Globus pallidus (tissue), 1 donor: ENCODE measurements at places on chromosomes 16 and 17.

GRCh38 chr16:23491490-23492391, 18.6 kb downstream of the GGA2 start:
- no peak for DNase-seq

GRCh38 chr16:5463820-5464219, 366.2 kb upstream of the EEF2KMT start:
- no peak for DNase-seq

GRCh38 chr16:86082418-86083030, 183.6 kb downstream of the IRF8 start:
- no peak for DNase-seq

DNA sequence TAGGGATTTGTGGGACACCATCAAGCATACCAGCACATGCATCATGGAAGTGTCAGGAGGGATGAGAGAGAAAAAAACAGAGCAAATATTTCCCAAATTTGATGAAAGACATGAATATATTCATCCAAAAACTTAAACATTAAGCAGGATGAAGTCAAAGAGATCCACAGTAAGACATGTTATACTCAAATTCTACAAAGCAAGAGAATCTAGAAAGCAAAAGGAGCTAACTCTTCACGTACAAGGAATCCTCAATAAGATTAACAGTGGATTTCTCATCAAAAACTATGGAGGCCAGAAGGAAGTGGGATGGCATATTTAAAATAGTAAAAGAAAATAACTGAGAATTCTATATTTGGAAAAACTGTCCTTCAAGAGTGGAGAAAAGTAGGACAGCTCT, 374.8 kb downstream of the ZFHX3 start:
- no peak for DNase-seq

DNA sequence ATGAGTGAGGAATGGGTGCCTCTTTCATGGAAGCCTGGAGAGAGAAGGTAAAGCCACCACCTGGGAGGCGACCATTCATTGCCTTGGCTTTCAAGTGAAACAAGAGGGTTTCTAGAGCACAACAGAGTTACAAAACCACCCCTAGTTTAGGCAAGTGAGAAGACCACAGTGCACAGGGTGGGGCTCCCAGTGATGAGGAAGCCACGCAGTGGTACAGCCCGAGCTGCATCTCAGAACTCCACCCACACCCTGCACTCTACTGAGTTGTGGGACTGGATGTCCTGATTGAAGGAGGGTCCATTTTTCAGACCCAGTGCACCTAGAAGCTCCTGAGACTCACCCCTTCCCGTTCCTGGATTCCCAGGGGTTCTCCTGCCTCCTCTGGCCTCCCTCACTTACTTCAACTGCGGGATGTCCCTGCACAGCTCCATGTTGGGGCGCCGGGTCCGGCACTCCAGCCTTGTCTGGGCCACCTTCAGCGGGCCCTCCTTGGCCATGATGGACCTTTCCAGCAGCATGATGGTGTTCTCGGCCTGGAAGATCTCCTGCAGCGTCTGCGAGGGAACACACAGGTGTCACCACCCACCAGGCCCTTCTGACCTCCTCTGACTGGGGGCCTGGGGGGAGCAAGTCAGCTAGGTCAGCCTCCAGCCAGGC, 55.1 kb upstream of the EMP2 start:
- no peak for DNase-seq

GRCh38 chr16:4775005-4775404, 8.0 kb upstream of the ZNF500 start:
- DNase-seq, result no peak

GRCh38 chr17:46859996-46860395, 8.6 kb downstream of the WNT9B start:
- no peak for DNase-seq

DNA sequence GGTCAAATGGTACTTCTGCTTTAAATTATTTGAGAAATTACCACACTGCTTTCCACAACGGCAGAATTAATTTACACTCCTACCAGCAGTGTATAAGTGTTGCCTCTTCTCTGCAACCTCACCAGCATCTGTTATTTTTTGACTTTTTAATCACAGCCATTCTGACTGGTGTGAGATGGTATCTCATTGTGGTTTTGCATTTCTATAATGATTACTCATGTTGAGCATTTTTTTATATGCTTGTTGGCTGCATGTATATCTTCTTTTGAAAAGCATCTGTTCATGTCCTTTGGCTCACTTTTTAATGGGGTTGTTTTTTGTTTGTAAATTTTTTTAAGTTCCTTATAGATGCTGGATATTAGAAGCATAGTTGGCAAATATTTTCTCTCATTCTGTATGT, 446.7 kb downstream of the PMP22 start:
- DNase-seq, result no peak

GRCh38 chr16:66923866-66924265, 1.5 kb downstream of the RRAD start:
- no peak for DNase-seq

GRCh38 chr17:36593656-36594316, 2.1 kb downstream of the DHRS11 start:
- DNase-seq, result no peak

- DNase-seq, result no peak
Observed at GRCh38 chr17:15092261-15092660, 172.9 kb downstream of the PMP22 start.

DNA sequence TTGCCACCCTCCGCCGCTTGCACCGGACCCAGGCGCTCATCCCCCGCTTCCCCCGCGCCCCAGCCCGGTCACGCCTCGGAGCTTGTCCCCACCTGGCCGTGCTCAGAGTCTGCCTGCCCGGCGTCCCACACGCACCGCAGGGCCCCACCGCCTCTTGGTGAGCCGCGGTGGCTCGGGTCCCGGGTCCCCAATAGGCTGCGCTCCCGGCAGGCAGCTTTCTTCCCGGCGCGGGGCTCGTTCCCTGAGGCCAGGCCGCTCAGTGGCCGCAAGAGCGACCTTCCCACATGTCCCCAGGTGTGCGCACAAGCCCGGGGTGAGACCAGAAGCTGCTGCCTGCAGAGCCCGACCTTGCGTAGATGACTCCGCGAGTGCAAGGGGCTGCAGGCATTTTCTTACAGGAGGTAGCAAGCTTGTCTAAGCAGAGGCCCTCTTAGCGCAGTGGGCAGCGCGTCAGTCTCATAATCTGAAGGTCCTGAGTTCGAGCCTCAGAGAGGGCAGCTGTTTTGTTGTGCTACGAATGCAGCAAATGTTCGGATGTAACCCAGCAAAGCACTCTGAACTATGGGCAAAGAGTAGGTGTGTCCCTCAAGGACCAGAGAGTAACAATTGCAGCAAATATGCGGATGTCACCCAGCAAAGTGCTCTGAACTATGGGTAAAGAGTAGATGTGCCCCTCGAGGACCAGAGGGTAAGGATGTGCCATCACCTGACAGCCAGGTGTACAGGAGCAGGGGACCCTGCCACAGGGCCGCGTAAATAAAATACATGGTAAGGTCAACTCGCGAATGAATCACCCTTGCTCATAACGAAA, 15.6 kb downstream of the TLE7 start:
- no peak for DNase-seq

DNA sequence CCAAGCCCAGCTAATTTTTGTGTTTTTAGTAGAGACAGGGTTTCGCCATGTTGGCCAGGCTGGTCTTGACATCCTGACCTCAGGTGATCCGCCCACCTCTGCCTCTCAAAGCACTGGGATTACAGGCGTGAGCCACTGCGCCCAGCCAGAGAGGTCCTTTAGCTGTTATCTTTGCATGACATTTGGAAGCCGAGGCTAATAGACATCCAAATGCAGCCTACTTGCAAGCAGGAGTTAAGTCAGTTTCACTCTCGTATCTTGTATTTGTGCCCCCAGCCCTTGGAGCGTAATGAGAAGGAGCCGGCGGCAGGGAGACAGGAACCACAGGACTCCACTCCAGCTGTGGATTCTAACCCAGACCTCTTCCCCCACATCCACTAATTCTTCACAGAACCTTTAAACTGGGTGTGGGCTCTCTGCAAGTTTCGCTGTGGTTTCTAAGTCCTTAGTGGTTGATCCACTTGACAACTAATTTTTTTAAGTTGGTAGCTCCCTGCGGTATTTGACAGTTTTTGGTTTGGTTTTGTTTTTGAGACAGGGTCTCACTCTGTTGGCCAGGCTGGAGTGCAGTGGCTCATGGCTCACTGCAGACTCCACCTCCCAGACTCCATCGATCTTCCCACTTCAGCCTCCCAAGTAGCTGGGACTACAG, 3.1 kb upstream of the CYTH1 start:
- DNase-seq, result no peak

DNA sequence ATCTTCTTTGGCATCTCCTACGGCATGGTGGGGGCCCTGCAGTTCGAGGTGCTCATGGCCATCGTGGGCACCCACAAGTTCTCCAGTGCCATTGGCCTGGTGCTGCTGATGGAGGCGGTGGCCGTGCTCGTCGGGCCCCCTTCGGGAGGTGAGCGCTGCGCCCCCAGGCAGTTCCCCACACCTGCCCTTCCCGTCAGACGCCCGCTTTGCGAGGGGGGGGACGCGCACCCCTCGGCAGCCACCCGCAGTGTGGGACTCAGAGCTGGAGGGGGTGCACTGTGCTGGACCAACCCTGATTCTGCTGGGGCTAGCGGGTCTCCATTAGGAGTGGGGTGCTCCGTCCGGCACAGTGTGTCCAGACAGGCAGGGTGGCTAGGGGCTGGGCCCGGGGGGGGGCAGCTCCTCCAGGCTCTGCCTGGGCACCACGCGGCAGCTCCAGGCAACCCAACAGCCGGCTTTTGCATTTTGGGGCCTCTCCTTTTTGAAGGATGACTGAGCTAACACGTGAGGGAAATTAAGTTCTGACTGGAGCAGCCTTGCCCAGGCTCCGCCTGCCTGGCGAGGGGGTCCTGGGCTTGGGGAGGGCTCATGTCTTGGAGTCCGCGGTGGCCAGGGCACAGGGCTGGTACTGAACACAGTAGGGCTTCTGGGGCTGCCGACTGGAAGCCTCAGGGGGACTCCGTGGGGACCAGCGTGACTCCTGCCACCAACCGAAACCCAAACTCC, 9.1 kb downstream of the SLC16A3 start:
- DNase-seq, result no peak

DNA sequence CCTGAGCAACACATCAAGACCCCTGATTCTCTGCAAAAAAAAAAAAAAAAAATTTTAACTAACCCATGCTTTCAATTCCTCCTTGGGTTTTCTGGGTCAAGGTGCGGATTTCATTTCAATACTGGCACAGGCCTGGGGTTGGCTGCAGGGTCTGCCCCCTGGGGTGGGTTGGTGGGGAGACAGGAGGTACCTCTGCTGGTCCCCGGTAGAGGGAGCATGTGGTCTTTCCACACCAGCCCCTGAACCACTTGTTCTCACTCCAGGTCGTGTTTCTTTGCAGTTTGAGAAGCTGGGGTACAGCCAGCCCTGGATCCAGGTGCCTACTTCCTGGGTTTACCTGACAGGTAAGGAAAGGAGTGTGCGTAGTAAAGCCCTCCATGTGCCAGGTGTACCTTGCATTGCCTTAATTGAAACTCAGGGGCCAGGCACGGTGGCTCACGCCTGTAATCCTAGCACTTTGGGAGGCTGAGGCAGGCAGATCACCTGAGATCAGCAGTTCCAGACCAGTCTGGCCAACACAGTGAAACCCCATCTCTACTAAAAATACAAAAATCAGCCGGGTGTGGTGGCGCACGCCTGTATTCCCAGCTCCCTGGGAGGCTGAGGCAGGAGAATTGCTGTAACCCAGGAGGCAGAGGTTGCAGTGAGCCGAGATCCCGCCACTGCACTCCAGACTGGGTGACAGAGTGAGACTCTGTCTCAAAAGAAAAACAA, 21.8 kb downstream of the SDR42E2 start:
- no peak for DNase-seq

- no peak for DNase-seq
Observed at GRCh38 chr16:9545522-9546437, 454.3 kb downstream of the HAPSTR1 start.

- DNase-seq, result no peak
Observed at GRCh38 chr17:40281663-40282062, 6.0 kb upstream of the CDC6 start.

GRCh38 chr16:56824331-56824730, 40.7 kb upstream of the SLC12A3 start:
- peak; percentile 51 for DNase-seq

DNA sequence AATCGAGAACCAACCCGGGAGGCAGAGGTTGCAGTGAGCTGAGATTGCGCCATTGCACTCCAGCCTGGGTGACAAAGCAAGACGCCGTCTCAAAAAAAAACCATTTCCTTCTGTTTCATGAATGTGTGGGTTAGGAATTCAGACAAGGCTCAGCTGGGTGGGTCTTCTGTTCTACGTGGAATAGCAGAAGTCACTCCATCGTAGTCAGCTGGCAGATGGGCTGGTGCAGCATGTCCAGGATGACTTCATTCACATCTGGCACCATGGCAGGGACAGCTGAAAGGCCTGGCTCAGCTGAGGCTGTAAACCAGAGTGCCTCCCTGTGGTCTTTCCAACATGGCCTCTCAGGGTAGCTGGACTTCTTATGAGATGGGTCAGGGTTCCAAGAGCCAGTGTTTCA, 89.0 kb downstream of the C17orf67 start:
- no peak for DNase-seq

GRCh38 chr17:67417507-67417906, 40.4 kb downstream of the PITPNC1 start:
- DNase-seq, result no peak

DNA sequence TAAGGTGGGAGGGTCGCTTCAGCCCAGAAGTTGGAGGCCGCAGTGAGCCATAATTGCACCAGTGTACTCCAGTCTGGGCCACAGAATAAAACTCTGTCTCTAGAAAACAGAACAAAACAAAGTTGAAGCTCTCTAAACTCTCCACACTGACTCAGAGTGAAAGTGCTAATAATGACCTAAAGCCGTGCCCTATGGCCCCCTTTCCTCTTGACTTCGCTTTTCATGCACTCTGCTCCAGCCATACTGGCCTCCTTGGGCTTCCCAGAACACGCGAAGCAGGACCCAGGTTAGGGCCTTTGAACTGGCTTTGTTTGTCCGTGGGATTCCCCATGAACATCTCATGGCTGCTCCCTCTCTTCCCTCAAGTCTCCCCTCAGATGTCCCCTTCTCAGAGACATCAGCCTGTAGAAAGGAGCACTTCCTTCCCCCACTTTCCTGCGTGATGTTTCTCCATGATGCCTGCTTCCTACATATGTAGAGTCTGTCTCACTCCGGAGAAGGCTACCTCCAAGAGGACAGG, 18.6 kb upstream of the SPN start:
- no peak for DNase-seq

GRCh38 chr16:3317315-3317999, 12.2 kb downstream of the ZNF75A start:
- no peak for DNase-seq

GRCh38 chr17:2580151-2580550, 13.3 kb upstream of the PAFAH1B1 start:
- peak; percentile 41 for DNase-seq

DNA sequence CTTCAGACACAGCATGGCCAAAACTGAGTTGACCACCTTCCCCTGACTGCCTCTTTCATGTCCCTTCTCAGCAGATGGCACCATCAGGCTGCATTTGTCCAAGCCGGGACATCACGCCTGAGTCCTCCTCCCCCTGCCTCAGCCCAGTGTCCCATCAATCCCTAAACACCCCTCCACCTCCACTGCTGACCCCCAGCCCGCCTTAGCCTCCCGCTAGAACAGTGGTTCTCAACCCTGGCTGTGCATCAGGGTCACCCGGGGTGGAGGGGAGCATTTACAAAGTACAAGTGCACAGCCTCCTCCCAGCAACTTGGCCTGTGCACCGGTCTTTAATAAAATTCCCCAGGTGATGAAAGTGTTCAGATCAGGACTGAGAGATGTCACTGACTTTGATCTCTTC, 4.0 kb downstream of the C16orf82 start:
- DNase-seq, result no peak

- DNase-seq, result peak; percentile 10
Observed at GRCh38 chr17:37024181-37024637, 75.5 kb downstream of the AATF start.
